ENCODE measurements at places on chromosomes 4 and X.

DNA sequence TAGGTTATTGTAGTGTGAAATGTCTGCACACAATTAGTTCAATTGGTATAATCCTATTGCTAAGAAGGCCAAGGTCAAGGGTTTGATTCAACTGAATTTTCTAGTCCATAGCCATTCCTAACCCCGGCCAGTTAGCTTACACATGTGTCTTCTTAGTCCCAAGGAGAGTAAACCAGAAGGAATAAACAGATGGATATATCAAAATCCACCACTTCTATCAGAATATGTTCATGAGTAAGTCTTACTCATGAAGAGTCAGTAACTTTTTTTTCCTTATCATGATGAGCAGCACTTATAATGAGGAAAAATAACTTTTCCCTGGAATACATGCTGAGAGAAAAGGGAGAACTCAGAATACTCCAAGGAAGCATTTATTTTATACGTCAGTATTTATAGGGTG lies 9.5 kb downstream of the HHIP start:
- DNase-seq = no peak

GRCh38 chr4:155532373-155533085 lies 134.1 kb upstream of the GUCY1A1 start:
- DNase-seq = no peak

DNA sequence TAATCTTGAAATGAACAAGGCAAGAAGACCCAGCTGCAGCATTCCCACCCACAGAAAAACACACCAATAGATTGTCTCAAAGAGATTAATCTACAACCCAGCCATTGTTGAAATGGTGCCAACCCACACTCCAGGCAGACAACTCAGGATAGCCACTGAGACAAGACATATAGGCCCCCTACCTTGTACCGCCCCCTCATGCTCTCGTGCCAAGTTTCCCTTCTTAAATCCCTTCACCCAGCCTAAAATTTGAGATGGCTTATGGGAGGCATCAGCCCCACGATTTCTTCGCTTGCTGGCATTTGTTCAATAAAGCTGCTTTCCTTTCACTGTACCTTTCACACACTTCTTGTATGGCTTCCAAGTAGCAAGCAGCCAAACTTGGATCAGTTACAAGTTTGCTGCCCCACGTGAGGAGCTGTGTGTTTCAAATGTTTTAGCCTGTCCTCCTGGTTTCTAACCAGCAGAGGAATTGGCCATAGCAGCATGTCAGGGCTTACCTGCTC lies 1754.1 kb downstream of the C4orf33 start:
- DNase-seq = no peak

- DNase-seq = no peak
Observed at GRCh38 chrX:14899607-14900006, 26.4 kb downstream of the MOSPD2 start.

DNA sequence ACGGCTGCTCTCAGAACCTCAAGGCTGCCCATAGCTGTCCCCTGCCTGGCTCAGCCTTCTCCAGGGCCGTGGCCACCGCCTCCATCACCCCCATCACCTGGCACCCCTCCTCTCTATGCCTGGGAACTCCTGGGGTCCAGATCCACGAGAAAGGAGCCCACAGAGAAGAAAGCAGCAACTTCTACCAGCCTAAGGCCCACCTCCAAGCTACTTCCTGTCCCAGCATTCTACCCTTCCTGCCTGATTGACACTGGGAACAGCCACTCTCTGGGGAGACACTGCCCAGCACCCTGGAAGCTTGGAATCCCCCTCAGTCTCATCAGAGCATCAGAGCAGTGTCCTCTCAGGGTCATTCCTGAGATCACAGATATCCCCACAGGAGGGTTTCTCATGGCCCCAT lies 36.9 kb upstream of the PROM1 start:
- no peak for DNase-seq

Data from CD4-positive, alpha-beta T cell treated with Interleukin-15 for 4 hours (primary cell).